GM23248 (cell line): ENCODE measurements at places on chromosomes 5 and 9. TPM values are rescaled to one million over a fixed set of nuclear protein-coding genes. Genes with fewer than 3 reads are reported as not detected.

DNA sequence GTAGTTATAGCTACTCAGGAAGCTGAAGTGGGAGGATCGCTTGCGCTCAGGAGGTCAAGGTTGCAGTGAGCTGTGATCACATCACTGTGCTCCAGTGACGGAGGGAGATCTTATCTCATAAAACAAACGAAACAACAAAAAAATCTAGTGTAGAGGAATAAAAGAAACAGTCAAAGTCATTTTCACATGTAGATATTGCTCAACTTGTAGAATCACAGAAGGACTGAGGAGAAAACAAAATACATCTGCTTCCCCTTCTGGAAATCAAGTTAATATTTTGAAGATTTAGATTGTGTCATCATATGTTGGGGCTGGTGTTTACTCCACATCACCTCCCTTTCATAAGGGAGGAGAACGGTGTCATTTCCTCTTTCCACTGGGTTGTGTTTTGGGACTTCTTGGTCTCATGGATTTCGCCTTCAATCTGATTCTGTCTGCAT lies 8.2 kb upstream of the SLC46A2 start:
- peaks cover 6% of the 10 kb centered on the region for H3K4me1 ChIP-seq
- no peaks in the 10 kb centered on the region for H3K36me3 ChIP-seq
- DNase-seq: peak; percentile 10
- H3K27ac ChIP-seq: no peak overlapping the region
- no peak overlapping the region for H3K4me3 ChIP-seq

DAB2IP gene
- 2.1 and 2.6 TPM in 2 replicates for polyA plus RNA-seq

CCDC192 gene
- 0.30 and 0.40 TPM in 2 replicates for polyA plus RNA-seq

DNA sequence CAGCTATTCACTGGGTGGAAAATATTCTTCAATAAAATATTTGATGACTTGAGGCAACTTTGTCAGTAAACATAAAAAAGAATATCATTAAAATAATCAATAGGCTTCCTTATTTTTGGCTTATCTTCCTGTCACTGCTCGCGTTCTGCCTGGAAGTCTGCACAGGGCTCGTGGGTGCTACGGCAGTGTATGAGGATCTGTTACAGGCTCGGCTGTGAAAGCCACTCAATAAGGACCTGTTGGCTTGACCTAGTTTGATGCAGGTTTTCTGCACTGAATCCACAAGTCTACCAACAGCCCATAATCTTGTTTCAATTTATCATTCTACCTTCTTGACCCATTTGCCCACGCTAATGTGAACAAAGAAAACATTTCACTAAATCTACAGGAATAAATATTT lies 97.2 kb downstream of the PDZD2 start:
- H3K27me3 ChIP-seq: no peaks in the 10 kb centered on the region
- H3K27ac ChIP-seq: no peak overlapping the region
- H3K4me3 ChIP-seq: no peak overlapping the region
- H3K4me1 ChIP-seq: no peaks in the 10 kb centered on the region

- no peak for DNase-seq
- no peaks in the 10 kb centered on the region for H3K36me3 ChIP-seq
- H3K4me1 ChIP-seq: no peaks in the 10 kb centered on the region
Measured at GRCh38 chr5:166639151-166639550, 1652.3 kb upstream of the WWC1 start.

SMIM33 gene
- polyA plus RNA-seq: not detected in 2 replicates

- DNase-seq: no peak
- no peak overlapping the region for H3K4me3 ChIP-seq
- no peak overlapping the region for H3K27ac ChIP-seq
- peaks cover 4% of the 10 kb centered on the region; the same call in 1 of the 2 replicates for H3K4me1 ChIP-seq
Measured at GRCh38 chr5:149827546-149827945, 97.4 kb downstream of the PPARGC1B start.

GRCh38 chr9:92635760-92636159 lies 34.2 kb downstream of the IPPK start:
- no peak overlapping the region for H3K4me3 ChIP-seq
- no peaks in the 10 kb centered on the region for H3K27me3 ChIP-seq
- H3K27ac ChIP-seq: no peak overlapping the region
- H3K4me1 ChIP-seq: 0 out of 2 replicates have a peak, but pooled peaks cover 6% of the 10 kb centered on the region
- peaks cover 48% of the 10 kb centered on the region for H3K36me3 ChIP-seq

- no peaks in the 10 kb centered on the region for H3K36me3 ChIP-seq
- no peak overlapping the region for H3K27ac ChIP-seq
- no peak overlapping the region for H3K4me3 ChIP-seq
- no peaks in the 10 kb centered on the region for H3K4me1 ChIP-seq
- no peaks in the 10 kb centered on the region for H3K27me3 ChIP-seq
- no peak for DNase-seq
Measured at GRCh38 chr5:21154526-21154925, 1166.5 kb upstream of the CDH18 start.

- peaks cover 9% of the 10 kb centered on the region; the same call in 1 of the 2 replicates for H3K27me3 ChIP-seq
- no peaks in the 10 kb centered on the region for H3K4me1 ChIP-seq
Measured at GRCh38 chr5:5348135-5348534, 74.3 kb upstream of the ICE1 start.

DNA sequence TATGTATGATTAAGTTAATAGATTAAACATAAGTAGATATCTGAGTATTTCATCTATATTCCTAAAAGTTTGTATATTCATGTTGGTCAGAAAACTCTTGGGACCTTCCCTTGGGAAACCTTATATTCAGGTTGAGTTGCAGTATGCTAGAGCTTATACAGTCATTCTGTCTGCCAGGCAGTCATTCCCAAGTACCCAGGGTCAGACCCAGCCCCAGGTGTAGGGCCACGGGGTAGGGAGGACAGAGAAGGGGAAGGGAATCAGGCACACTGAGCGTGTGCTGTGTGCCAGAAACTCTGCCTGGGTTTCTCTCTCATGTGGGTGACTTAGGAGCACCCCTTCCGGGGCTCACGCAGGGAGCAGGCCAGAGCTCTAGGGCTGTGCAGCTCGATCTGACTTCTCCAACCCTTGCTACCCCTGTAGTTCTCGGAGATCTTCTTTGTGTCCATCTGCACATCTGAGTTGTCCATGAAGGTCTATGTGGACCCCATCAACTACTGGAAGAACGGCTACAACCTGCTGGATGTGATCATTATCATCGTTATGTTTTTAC lies 28.2 kb downstream of the CATSPER3 start:
- peaks cover 5% of the 10 kb centered on the region for H3K27me3 ChIP-seq
- H3K4me1 ChIP-seq: no peaks in the 10 kb centered on the region
- H3K36me3 ChIP-seq: no peaks in the 10 kb centered on the region
- H3K27ac ChIP-seq: no peak overlapping the region

SOHLH1 gene
- polyA plus RNA-seq: not detected in 2 replicates
